ENCODE measurements at places on chromosomes 4 and X. TPM values are rescaled to one million over a fixed set of nuclear protein-coding genes. Genes with fewer than 3 reads are reported as not detected.

DNA sequence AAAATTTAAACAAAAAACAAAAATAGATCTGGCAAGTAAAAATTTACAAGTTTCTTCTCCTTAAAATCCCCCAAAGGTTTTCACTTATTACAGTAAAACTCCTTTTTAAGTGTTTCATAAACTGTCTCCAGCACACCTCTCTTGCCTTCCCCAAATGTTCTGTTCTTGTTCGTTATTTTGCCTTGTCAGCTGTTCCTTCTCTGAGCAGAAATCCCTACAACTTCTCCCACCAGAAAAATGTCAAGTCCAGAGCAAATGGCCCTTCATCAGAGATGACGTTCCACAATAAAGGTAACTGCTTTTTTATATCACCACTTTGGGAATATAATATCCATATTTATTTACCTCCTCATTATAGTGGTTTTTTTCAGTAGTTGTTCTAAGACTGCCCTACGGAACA is 432.1 kb downstream of the ADAM29 start:
- H3K27me3 ChIP-seq, result no peaks in the 10 kb centered on the region
- DNase-seq, result no peak
- no peak overlapping the region for H3K27ac ChIP-seq
- H3K36me3 ChIP-seq, result no peaks in the 10 kb centered on the region
- H3K4me3 ChIP-seq, result no peak overlapping the region
- H3K4me1 ChIP-seq, result no peaks in the 10 kb centered on the region

AMBN gene
- polyA plus RNA-seq, result not detected

SMPX gene
- polyA plus RNA-seq, result 8.8 TPM

SSX7 gene
- polyA plus RNA-seq, result not detected

DCAF8L2 gene
- polyA plus RNA-seq, result not detected

NKX3-2 gene
- 0.44 TPM for polyA plus RNA-seq

- DNase-seq, result no peak
- H3K27ac ChIP-seq, result no peak overlapping the region
- no peaks in the 10 kb centered on the region for H3K36me3 ChIP-seq
- H3K4me1 ChIP-seq, result no peaks in the 10 kb centered on the region
- H3K4me3 ChIP-seq, result no peak overlapping the region
- no peaks in the 10 kb centered on the region for H3K27me3 ChIP-seq
Observed at GRCh38 chrX:96861661-96862060, 22.0 kb upstream of the RPA4 start.

DNA sequence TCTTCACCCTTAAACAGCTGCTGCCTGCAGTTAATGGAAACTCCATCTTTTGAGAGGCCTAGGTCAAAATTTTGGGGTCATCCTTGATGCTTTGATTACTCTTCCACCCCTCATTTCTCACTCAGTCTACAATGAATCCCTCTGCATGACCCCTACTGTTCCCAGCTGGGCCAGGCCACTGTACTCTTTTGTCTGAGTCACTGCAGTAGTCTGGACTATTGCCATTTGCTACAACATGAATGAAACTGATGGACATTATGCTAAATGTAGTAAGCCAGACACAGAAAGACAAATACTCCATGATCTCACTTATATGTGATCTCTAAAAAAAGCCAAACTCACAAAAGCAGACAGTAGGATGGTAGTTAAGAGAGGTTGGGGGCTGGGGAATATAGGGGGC is 28.3 kb downstream of the STK32B start:
- H3K27ac ChIP-seq, result no peak overlapping the region
- H3K4me1 ChIP-seq, result no peaks in the 10 kb centered on the region
- no peaks in the 10 kb centered on the region for H3K36me3 ChIP-seq

GRCh38 chrX:78063687-78064086 is 40.4 kb upstream of the PGK1 start:
- no peaks in the 10 kb centered on the region for H3K27me3 ChIP-seq
- H3K36me3 ChIP-seq, result no peaks in the 10 kb centered on the region
- no peak overlapping the region for H3K4me3 ChIP-seq

GRCh38 chr4:85419103-85419502 is 55.8 kb upstream of the ARHGAP24 start:
- H3K27me3 ChIP-seq, result no peaks in the 10 kb centered on the region
- no peaks in the 10 kb centered on the region for H3K36me3 ChIP-seq
- no peak overlapping the region for H3K27ac ChIP-seq
- no peak overlapping the region for H3K4me3 ChIP-seq

RHOXF1 gene
- 1.2 TPM for polyA plus RNA-seq

TBCK gene
- 53.1 TPM for polyA plus RNA-seq

NDP gene
- polyA plus RNA-seq, result 0.41 TPM

PCDH18 gene
- 123 TPM for polyA plus RNA-seq

CNGA1 gene
- 1.5 TPM for polyA plus RNA-seq

DNA sequence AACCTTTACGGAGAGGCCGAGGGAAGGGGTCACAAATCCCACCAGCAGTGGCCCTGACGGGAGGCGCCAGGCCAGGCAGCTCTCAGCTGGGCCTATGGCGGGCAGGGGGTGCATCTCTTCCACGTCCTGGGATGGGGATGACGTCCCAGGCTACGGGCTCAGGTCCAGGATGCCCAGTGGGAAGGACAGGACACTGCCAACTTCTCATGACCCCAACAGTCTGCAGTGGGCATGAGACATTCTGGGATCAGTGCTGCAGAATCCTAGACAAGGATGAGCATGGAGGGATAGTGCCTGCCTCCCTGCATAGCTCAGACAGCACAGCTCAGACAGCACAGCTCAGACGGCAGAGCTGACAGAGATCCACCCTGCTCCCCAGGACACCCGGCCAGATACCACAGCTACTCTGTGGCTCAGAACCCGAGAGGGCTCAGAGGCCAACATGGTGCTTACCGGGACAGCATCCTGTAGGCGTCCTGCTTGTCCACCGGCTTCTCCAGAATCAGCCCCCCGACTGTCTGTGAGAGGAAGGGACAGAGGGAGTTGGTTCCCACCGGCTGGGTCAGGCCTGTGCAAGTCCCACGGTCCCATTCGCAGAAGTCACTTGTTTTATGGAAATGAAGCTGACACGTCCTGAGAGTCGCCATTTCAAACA is 17.3 kb downstream of the ASMTL start:
- no peak for DNase-seq
- no peaks in the 10 kb centered on the region for H3K4me1 ChIP-seq
- no peaks in the 10 kb centered on the region for H3K36me3 ChIP-seq
- H3K27me3 ChIP-seq, result no peaks in the 10 kb centered on the region
- H3K4me3 ChIP-seq, result no peak overlapping the region

DNA sequence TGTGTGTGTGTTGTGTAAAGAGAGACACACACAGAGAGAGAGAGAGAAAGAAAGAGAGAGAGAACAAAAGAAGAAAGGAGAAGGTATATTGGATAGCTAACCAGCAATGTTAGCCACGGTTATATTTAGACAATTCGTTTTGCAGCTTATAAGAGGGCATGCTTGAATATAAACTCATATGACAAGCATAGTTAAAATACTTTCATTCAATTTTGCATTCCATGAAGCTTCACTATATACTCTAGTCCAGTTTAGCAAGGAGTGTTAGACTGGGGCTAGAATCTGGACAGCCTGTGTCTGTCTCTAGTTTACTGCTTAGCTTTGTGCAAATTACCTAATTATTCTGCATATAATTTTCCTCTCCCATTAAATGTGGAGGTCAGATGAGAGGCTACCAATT is 525.9 kb upstream of the ZFP42 start:
- H3K27ac ChIP-seq, result no peak overlapping the region
- no peaks in the 10 kb centered on the region for H3K36me3 ChIP-seq
- H3K27me3 ChIP-seq, result no peaks in the 10 kb centered on the region
- no peak overlapping the region for H3K4me3 ChIP-seq
- no peaks in the 10 kb centered on the region for H3K4me1 ChIP-seq
- DNase-seq, result no peak

Measured in left lung (tissue), 14 donors.